ENCODE measurements at places on chromosomes 4 and X.
A peak's percentile ranks its signal among the peaks of the same experiment; 100 is the strongest.

DNA sequence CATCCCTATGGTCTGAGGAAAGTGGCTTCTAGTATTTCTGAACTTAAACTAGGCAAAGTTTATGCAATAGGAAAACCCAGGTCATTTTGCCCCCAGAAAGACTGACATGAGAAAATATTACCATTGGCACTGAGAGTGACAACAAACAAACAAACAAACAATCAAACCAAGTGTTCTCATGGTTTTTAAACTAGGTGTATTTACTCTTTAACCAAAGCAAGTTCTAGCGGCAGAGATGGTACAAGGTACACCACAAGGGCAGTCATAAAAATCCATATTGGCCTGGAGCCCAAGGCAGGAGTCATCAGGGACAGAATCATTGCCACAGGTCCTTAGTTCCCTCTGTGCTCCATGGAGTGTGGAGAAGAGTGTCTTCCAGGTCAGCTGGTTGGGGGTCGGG, 26.0 kb upstream of the ENPEP start:
- DNase-seq, result no peak

DNA sequence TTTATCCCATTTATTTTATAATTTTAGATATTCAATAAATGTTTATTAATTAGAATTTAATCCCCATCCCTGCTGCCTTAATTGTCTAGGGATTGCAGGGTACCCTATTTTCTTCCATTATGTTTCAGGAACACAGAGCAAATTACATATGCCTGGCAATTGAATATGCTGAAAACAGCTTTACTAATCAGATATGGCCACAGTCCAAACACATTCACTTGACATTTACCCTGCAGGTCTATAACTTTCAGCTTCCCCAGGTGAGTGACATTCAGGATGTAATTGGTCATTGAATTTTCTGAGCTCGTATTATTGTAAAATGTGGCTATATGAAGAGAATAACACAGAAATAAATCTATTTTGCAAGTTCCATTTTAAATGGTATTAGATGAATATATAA, 218.7 kb upstream of the NDST4 start:
- DNase-seq, result no peak

DNA sequence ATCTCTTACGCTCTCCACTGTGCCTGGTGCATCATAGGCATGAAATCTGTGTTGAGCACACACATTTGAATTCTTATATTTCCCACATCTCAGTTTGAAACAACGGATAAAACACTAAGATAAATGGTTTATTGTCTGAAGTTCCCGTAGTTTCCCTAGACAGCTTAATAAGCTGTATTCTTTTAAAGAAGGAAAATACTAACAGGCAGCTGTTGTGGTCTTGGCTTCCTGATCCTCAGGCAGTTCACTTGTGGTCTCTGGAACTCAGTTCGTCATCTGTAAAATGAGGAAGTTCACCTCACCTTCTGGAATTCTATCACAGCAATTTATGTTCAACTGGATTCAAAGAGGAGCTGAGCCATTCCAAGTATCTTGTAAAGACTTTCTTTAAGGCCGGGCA, 1805.6 kb upstream of the TENM3 start:
- no peak for DNase-seq

DNA sequence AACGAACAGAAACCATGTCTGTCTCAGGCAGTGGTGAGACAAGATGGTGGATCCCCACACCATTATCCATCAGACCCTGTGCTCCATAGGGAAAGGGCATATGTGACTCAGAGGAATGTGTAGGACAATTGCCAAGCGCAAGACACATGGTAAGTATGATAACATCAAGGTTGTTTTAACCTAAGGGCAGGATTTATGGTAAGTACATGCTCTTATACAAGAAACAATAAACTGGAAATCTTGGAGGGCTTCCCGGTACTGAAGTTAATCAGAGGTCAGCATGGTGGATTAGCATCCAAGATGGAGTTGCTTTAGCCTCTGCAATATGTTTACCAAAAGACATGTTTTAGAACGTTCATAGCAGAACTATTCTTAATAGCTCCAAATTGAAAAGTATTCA, 355.0 kb downstream of the PPP1R2C start:
- no peak for DNase-seq

DNA sequence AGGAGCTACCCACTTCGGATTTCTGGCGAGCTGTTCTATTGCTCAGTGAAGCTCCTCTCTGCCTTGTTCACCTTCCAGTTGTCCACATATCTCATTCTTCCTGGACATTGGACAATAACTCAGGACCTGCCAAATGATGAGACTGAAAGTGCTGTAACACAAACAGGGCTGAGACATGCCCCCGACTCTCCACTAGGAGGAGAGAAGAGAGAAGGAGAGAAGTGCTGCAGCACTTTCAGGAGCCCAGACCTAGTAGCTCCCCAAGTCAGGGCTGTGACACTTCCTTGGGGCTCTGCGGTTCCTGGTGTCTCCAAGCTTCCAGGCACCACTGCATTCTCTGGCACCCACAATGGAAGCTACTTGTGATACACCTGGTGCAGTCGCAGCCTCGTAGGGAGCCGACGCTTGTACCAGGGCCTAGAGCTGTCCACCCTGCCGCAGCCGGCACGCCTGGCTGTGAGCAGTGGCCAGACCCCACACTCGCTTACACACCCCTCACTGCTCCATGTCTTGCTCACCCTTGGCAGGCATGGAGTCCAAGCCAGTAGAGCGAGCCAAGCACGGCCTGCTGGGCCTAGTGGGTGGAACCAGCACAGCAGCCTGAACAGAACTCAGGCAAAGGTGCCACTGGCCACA, 234.9 kb downstream of the TECRL start:
- no peak for DNase-seq

- no peak for DNase-seq
Observed at GRCh38 chrX:66547847-66548369, 91.0 kb downstream of the EDA2R start.

DNA sequence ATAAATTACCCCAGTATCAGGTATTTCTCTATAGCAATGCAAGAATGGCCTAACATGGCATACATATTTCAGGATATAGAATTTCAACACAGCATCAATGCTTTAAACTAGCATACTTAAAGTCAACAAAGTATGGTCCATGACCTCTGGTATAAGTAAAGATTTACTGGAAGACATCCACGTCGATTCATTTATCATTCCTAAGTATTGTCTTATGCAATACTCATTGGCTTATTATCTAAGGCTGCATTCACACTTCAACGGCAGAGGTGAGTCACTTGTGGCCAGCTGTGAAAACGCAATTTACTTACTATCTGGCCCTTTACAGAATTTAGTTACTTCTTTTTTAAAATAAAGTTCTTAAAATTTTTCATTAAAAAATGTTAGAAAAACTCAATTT, 42.6 kb downstream of the ADGRA3 start:
- DNase-seq, result no peak

DNA sequence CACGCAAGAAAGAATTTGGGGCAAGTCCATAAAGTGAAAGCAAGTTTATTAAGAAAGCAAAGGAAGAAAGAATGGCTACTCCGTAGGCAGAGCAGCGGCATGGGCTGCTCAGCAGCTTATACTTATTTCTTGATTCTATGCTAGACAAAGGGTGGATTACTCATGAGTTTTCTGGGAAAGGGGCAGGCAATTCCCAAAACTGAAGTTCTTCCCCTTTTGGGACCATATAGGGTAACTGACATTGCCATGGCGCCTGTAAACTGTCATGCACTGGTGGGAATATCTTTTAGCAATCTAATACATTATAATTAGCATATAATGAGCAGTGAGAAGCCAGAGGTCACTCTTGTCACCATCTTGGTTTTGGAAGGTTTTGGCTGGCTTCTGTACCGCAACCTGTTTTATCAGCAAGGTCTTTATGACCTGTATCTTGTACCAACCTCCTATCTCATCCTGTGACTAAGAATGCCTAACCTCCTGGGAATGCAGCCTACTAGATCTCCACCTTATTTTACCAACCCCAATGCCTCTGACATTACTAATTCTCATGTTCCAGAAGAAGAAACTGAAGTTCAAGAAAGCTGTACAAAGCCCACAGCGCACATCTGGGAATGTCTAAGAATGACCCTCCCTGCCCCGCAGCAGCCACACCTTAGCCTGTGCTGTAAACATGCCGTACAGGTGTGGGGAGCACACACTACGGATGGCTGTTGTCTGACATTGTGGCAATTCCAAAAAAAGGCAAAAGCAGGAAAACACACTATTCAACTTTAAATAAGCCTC, 18.6 kb downstream of the RXFP1 start:
- DNase-seq, result no peak

- no peak for DNase-seq
Observed at GRCh38 chr4:15740764-15741404, 37.2 kb upstream of the CD38 start.

- no peak for DNase-seq
Observed at GRCh38 chr4:156829201-156829873, 142.3 kb downstream of the PDGFC start.

- no peak for DNase-seq
Observed at GRCh38 chrX:41043674-41044345, 41.4 kb upstream of the USP9X start.

DNA sequence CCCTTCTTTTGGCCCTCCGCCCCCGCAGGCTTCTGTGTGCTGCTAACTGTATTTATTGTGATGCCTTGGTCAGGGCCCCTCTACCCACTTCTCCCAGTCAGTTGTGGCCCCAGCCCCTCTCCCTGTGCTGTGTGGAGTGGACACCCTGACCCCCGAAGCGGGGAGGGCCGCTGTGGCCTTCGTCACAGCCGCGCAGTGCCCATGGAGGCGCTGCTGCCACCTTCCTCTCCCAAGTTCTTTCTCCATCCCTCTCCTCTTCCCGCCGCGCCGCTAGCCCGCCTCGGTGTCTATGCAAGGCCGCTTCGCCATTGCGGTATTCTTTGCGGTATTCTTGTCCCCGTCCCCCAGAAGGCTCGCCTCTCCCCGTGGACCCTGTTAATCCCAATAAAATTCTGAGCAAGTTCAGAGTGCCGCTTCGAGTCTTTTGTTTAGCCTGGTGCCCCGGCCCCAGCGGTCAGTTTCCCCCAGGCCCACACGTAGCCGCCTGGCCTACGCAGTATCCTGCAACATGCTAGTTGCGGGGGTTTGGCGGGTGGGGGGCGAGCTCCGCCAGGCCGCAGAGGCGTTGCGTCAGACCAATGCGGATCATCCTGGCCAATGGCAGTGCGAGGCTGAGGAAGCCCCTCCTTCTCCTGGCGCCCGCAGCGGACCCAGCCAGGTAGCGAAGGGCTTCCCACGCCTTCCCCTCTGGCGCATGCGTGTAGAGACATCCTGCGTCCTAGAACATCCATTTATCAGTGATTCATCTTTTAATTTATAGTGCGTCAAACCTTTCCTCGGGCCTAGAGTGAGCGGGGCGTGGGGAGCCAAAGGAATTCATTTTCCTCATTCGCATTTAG, 5.6 kb upstream of the KANTR start:
- DNase-seq, result peak; percentile 9

DNA sequence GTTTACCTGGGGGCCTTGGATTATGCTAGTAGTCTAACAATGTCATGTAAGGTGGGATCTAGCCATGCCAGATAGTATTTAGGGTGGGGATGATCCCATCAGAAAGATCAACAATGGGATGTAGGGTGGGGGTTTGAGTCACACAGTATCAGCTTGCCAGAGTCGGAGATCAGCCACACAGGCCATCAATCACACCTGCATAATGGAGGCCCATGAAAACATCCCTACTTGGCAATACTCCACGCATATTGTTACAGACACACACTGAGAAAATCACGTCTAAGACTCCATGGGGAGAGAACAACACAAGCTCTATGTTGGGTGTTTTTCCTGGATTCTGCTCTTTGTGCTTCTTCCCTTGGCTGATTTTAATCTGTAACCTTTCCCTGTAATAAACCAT, 49.5 kb upstream of the SLC25A4 start:
- no peak for DNase-seq
